ENCODE measurements at places on chromosomes 2 and 18. TPM values are rescaled to one million over a fixed set of nuclear protein-coding genes. Genes with fewer than 3 reads are reported as not detected.

CHRND gene
- not detected for total RNA-seq

SERPINB12 gene
- not detected for total RNA-seq

NCL gene
- 176 TPM for total RNA-seq

ELOA2 gene
- total RNA-seq = not detected

SLC8A1 gene
- 11.1 TPM for total RNA-seq

E2F6 gene
- total RNA-seq = 20.8 TPM

FAP gene
- total RNA-seq = 1.2 TPM

HTR2B gene
- not detected for total RNA-seq

ATP8B1 gene
- total RNA-seq = 68.0 TPM

G6PC2 gene
- total RNA-seq = not detected

ESPNL gene
- 0.03 TPM for total RNA-seq

FLACC1 gene
- total RNA-seq = 0.26 TPM

CDK15 gene
- 6.5 TPM for total RNA-seq

INPP5D gene
- not detected for total RNA-seq

FAM98A gene
- 37.5 TPM for total RNA-seq

KCNG2 gene
- not detected for total RNA-seq

SNTG2 gene
- total RNA-seq = not detected

FAHD2A gene
- 36.3 TPM for total RNA-seq
